ENCODE measurements at places on chromosomes 11 and 22.

DNA sequence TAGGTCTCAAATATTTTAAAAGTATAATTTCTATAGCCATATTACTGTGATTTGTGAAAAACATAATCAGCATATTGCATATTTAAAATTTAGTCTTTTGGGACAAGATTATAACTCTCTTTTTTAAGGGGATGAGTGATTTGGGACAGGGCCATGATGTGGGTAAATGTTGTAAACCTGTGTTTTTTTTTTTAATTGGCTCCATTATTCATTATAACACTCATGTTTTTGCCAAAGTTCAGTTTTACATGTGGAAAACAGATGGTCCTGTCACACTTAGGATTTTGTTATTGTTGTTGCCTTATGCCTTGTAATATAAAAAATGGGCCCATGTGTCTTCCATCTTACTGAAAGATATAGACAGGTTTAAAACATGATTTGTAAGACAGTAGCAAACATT lies 1413.5 kb upstream of the RAG2 start:
- no peak for DNase-seq

- DNase-seq, result no peak
Measured at GRCh38 chr11:44604171-44604581, 38.7 kb downstream of the CD82 start.

- no peak for DNase-seq
Measured at GRCh38 chr11:6568191-6568918, 35.1 kb downstream of the RRP8 start.

- DNase-seq, result no peak
Measured at GRCh38 chr22:35712672-35713071, 5.0 kb upstream of the APOL5 start.

GRCh38 chr11:113016905-113017304 lies 55.7 kb downstream of the NCAM1 start:
- no peak for DNase-seq

GRCh38 chr11:119388103-119388502 lies 6.6 kb upstream of the USP2 start:
- DNase-seq, result no peak

DNA sequence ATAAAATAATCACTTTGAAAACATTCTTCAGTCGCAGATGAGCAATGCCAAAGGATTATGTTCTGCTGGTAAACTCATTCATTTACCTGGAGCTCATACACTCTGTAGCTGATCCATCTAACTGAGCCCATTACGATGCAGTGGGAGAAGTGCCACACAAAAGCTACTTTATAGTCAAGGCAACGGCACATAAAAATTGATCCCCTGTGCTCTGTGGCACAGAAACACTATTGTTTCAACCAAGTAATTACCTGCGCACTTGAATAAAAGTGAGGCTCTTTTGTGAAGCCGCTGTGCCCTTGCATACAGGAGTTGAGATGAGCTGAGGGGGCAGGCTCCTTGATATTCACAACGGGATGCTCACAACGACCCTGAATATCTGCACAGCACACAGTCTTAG lies 7.2 kb downstream of the DKK3 start:
- DNase-seq, result no peak

DNA sequence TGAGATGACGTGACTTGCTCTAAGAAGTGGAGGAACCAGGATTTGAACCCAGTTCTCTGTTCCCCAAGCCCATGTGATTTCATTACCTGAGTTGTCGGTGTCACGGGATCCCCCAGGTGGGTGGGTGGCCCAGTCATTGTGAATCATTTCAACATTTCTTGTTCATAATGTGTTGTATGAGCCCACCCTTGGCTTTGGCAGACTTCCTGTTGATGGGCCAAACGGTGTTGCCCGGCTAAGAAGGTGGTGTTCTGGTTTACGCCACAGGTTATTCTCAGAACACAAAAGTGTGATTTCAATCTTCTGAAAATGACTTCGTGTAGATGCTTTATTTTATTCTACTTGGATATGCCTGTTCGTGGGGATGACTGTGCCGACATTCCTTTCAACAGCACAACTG lies 21.6 kb upstream of the ST14 start:
- no peak for DNase-seq

GRCh38 chr11:129251067-129251466 lies 58.9 kb upstream of the ARHGAP32 start:
- DNase-seq, result no peak

- DNase-seq, result no peak
Measured at GRCh38 chr11:115939104-115939730, 435.0 kb upstream of the CADM1 start.

DNA sequence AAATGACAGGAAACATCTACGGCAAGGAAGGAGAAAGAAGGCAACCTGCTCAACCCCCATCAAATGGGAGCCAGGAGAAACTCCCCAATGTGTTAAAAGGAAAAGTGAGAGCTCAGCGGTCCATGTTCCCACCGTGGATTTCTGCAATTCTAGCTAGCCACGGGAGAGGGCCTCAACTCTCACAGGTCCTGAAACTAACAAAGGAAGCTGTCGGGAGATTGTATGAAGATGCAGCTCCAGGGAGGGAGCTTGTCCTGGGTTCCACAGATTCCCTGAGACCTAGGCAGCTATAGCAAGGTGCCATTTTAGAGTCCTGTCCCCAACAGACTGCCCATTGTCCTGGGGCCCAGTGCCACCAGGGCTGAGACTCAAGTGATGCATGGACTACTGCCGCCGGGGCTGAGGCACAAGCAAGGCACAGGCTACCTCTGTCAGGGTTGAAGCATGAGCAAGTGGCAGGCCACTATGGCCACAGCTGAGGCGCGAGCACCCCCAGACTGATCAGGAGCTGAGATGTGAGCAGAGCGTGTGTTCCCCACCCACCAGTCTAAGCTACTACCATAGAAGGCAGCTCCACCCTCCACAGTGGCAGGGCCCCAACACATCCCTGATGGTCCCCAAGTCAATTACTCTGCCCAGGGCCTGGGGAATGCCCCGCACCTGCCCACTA lies 31.3 kb downstream of the RSF1 start:
- DNase-seq, result no peak

DNA sequence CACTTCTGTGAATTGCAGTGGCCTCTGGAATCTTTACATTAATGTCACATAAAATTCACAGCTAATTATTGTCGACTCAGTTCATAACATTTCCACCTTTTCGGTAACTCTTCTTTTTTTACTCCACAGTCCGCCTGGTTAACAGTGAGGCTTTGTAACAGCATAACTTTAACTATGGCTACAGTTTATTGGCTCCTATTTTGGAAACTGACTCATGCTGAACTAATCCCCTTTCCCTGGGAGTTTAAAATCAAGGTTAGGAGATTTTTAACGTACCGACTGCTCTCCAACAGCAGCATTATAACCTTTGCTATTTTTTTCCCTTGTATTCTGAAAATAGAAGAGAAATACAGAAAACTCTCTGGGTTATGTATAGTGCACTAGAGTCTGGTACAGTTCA lies 3.2 kb upstream of the POGLUT3 start:
- DNase-seq, result no peak

DNA sequence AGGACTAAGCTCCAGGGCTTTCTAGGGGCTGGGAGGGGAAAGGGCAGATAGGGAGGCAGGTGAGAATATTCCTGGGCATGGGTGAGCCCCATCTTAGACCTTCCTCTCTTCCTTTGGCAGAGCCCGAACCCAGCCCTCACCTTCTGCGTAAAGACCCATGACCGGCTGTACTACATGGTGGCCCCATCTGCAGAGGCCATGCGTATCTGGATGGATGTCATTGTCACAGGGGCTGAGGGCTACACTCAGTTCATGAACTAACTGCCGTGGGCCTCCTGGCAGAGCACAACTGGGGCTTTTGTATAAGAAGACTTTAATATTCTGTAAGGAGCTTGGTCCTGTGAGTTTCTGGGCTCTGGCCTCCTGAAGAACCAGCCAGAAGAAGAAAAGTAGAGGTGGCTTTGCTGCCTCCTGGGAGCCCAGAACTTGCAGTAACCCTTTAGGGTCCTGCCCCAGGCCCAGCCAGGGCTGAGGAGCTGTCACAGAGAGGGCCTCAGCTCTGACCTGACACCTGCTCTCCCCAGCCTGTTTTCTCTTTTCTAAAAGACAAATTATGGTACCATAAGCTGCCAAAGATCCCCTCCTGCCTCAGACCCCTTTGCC lies 22.8 kb downstream of the TREH start:
- no peak for DNase-seq

DNA sequence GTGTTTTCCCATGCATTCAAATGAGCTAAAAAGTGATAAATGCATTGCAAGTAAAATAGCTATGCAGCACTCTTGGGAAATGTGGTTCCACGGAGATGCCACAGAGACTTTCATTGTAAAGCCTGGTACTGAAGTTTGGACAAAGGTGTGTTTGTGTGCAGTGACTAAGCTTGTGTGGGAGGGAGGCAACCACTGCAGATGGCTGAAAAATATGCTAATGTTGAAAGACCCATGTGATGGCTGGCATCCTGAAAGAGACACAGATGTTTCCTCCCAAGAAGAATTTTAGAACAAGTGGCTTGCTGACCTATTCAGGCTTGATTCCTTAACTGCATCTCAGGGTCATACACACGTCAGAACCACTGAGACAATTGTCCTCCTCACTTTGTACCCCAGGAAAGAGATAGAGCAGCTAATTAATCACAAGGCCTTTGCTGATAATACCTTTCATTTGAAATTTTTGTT lies 73.8 kb downstream of the FAM76B start:
- DNase-seq, result no peak

GRCh38 chr11:112437096-112437495 lies 176.4 kb upstream of the PLET1 start:
- DNase-seq, result no peak

- DNase-seq, result no peak
Measured at GRCh38 chr11:34475656-34476055, 36.9 kb downstream of the CAT start.

GRCh38 chr22:20238536-20238900 lies 29.6 kb downstream of the RTN4R start:
- no peak for DNase-seq

DNA sequence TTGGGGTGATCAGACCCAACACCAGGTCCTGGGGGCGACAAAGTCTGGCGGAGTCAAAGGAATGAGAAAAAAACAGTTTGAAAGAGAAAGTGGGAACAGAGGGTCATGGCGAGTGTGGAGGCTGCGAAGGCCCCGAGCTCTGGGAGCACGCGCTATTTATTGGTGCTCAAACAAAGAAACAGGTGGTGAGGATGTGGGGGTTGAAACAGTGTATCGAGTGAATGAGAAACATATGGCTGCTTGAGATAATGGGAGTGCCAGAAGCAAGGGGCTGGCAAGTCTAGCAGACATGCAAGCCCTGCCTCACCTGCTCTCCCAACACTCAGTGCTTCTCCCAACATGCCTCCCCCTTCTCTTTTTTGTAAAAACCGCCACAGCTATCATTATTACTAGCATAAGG lies 7.8 kb upstream of the DUSP18 start:
- DNase-seq, result no peak

DNA sequence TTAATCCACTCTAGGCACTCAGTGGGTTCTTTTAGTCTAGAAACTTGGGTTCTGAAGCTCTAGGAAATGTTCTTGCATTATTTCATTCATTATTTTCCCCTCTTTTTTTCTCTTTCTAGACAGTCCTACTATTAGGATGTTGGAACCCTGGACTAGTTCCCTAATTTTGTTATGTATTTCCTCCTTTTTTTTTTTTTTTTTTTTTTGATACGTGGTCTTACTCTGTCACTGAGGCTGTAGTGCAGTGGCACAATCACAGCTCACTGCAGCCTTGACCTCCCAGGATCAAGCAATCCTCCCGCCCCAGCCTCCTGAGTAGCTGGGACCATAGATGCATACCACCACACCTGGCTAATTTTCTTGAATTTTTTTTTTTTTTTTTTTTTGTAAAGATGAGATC lies 9.4 kb downstream of the UPB1 start:
- DNase-seq, result no peak

- no peak for DNase-seq
Measured at GRCh38 chr11:32701616-32702015, 92.8 kb downstream of the CCDC73 start.

GRCh38 chr22:30861688-30862552 lies 106.7 kb downstream of the MORC2 start:
- DNase-seq, result no peak

Data from NCI-H2081 treated with DMSO at 0.1 percent for 48 hours (cell line).